Nucleus accumbens (tissue), 56 donors: ENCODE measurements at places on chromosomes 7 and 10.

DNA sequence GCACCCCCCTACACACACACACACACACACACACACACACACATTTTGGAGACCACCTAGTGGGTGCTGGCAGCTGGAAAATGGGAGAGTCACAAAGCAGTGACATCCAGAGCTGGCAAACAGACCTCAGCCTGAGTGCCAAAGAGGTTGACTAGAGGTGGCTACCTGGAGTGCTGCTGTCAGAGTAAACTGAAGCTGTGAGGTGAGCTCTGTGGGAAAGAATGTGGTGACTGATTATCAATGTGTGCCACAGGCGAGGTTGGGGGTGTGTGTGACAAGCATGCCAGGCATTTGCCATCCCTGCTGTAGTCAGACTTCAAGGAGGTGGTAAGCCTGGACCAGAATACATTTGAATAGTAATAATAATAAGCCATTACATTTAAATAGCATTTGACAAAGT, 120.6 kb downstream of the SLIT1 start:
- DNase-seq: no peak

DNA sequence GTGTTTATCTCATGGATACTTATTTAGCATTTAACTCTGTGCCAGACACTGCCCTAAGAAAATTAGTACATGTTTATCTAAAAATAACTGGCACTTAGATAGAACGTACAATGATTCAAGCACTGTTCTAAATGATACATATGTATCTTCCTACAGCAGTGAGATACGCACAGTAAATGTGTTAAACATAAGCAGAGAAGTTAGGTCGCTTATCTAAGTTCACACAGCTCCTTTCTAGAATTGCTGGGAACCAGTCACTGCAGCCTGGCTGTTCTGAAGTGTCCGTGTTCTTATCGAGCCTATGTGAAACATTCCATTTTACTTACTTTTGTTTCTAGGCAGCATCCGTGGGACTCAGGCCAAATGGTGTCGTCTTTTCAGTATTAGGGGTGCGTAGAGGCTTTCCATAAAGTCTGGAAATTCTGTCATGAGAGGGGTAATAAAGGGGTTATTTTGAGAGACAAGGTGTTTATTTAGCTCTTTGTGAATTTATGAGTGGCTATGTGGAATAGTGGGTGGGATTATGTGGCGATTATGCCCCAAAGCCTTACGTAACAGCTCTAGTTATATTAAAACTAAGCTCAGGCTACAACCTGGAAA, 186.9 kb downstream of the SND1 start:
- no peak for DNase-seq

DNA sequence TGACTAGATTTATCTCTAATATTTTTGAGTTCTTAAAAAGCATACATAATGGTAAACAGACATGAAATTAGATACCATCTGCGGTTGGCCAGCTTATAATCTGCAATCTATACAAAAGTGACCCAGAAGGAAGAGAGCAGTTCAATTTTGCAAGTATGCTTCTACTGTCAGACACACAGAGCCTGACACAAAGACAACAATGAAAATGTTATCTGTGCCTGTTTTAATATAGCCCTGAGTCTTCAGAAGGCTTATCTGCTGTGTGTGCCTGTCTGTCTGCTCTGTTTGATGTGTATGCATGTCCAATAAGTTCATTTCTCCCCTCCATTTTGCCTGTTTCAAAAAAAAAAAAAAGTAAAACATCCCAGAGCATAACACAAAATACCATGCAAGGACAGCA, 73.3 kb upstream of the FHIP2A start:
- DNase-seq: no peak

- no peak for DNase-seq
Observed at GRCh38 chr7:15167912-15168311, 265.4 kb upstream of the DGKB start.

DNA sequence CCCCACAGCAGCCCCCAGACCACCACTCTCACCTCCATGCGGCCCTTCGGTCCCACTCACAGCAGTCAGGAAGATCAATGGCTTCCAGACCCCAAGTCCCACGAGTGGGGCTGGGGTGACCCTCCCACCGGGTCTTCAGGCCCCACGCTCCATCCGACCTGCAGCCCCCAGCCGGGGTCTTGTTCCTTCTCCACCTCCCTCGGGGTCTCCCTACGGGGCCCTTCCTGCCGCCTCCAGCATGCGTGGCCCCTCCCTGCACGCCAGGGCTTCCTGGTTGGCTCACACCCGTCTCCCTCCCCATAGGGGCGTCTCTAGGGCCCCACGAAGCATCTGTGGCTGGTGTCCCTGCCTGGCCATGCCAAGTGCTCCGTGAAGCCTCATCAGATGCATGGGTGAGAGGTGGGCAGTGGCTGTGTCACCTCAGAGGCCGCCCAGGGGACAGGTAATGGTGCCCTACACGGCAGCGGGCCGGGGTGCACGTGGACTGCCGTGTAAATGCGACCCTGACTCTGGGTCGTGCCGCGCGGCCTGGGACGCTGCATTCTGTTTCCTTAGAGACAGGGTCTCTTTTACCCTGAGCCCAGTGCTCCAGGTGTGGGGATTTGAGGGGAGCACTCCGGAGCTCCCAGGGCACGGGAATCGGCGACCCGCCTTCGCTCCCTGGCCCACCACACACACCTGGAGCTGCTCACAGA, 19.9 kb downstream of the ADAP1 start:
- no peak for DNase-seq

GRCh38 chr7:21617916-21618390, 75.1 kb downstream of the DNAH11 start:
- no peak for DNase-seq

- DNase-seq: no peak
Observed at GRCh38 chr7:115293628-115294240, 371.8 kb downstream of the MDFIC start.

DNA sequence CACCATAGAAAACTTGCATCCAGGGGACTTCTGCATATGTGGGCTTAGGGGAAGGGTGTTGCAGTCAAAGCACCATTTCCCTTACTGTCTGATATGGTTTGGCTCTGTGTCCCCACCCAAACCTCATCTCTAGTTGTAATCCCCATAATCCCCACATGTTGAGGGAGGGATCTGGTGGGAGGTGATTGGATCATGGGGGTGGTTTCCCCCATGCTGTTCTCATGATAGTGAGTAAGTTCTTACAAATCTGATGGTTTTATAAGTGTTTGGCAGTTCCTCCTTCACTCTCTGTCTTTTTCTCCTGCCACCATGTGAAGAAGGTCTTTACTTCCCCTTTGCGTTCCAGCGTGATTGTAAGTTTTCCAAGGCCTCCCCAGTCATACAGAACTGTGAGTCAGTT, 177.4 kb downstream of the ADK start:
- DNase-seq: no peak

DNA sequence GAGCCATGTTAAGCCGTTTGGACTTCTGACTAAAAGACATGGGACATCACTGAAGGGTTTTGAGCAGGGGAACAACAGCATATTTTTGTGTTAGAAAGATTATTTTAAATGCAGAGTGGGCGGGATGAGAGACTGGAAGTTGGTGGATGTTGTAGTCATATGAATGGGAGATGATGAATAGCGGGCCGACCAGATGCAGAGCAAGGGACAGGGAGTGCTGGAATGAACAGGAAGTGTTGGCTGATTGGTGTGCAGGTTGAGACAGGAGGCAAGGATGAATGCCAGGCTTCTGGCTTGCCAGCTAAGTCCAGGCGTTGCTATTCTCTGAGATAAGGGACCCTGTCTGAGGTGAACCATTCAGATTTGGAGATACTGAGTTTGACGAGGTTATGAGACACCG, 38.0 kb downstream of the GAD2 start:
- DNase-seq: no peak

GRCh38 chr7:33325754-33326484, 196.6 kb downstream of the BBS9 start:
- DNase-seq: no peak

DNA sequence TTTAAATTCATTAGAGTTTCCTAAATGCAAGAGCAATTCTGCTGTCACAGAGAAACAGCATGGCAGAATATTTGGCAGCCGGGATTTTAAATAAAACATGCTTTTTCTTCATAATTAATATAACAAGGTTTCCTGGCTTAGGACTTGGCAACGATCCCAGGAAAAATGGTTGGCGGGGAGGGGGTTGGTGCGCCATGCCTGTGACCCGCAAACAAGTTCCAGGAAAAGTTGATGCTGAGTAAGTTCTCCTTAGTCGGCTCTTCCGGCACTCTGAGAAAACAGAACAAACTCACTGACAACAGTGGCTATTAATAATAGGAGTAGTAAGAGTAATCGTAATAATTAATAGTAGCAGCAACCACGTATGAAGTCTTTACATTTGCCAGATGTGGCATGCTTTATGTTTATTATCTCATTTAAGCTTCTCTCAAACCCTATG, 4.6 kb downstream of the HABP2 start:
- no peak for DNase-seq

GRCh38 chr10:101219139-101219945, 9.9 kb downstream of the LBX1 start:
- DNase-seq: no peak

- no peak for DNase-seq
Observed at GRCh38 chr7:102914585-102914984, 1.8 kb downstream of the LRRC17 start.

DNA sequence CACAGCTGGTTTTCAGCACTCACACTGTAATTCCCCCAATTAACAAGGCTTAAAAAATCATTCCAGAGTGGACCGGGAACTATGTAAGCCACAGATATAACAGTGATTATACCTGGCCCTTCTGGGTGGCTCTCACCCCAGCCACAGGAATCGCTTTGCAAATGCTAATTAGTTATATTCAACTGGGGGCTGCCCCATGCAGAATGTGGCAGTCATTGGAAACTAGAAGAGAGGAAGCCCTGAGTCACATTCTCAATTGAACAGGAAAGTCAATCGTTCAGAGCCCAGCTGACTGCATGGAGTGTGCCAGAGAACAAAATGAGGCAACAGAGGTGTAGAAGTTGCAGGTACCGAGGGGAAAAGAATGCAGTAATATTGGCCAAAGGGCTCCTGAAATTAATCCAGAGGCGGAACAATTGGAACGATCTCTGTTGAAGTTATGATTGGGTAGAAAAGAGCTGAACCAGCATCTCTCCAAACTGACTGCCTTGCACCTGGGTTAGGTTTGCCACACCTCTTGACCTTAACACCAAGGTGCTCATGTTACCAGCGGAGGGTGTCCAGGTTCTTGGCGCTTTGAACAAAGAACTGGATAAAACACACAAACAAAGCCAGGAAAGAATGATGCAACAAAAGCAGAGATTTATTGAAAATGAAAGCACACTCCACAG, 909.7 kb upstream of the AUTS2 start:
- DNase-seq: no peak

DNA sequence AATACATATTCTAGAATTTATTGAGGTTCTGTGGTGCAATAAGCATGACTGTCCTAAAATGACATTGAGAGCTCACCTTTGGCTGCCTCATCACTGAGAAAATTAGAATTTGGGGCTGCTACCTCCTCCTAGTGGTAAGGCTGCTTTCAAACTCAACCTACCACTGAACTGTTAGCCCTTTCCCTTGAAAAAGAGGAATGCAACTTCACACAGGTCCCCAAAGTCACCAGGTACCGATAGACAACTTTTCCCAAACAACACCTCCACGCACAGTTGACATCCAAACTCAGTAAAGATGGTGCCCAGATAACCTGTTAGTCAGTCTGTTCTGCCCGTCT, 75.9 kb upstream of the SCIN start:
- DNase-seq: no peak

GRCh38 chr10:115909962-115910731, 362.9 kb downstream of the GFRA1 start:
- no peak for DNase-seq

- no peak for DNase-seq
Observed at GRCh38 chr10:93110472-93111146, 36.9 kb downstream of the CYP26A1 start.

GRCh38 chr7:27202862-27203134, 2.9 kb upstream of the HOXA13 start:
- no peak for DNase-seq

- DNase-seq: no peak
Observed at GRCh38 chr10:114821293-114821914, at the start of gene FHIP2A. Gene FHIP2A, plus strand, starts transcription at chr10:114821780. Its CDS starts 299 bp downstream, at chr10:114822079.

DNA sequence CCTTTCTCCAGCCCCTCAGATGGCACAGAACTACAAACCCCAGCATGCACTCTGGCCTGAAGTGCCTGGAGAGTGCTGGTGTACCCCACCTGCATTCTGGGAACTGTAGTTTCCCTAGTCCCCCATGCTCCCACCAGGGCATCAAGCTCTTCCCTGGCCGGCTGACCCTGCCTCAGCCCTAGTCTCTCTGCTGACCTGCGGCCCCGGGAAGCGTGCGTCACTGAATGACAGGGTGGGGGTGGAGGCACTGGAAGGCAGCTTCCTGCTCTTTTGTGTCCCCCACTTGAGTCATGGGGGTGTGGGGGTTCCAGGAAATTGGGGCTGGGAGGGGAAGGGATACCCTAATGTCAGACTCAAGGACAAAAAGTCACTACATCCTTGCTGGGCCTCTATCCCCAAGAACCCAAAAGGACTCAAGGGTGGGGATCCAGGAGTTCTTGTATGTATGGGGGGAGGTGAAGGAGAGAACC, 2.1 kb downstream of the NOS3 start:
- no peak for DNase-seq

GRCh38 chr10:12418000-12418399, 68.7 kb downstream of the CAMK1D start:
- no peak for DNase-seq

- no peak for DNase-seq
Observed at GRCh38 chr10:121753726-121754476, 155.7 kb upstream of the FGFR2 start.

GRCh38 chr7:111753968-111754367, 191.7 kb upstream of the IMMP2L start:
- no peak for DNase-seq

GRCh38 chr10:49500412-49500811, 38.5 kb downstream of the ERCC6 start:
- no peak for DNase-seq

DNA sequence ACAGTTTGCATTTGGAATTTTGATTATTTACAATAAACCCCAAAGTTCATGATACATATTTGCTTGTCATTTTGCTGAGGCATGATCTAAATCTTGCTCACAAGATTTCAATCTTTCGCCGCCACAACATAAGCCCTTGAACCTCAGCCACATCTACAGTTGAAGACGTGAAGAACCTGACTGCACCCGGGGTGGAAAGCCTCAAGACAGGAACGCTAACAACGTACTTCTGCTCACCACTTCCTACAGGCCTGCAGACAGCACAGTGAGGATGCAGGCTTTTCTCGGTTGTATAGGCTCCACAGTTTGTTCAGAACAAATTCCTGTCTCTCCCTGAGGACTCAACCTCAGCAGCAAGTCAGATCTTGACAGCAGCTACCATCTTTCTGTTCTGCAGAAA, 393.8 kb upstream of the PRKCQ start:
- DNase-seq: no peak

DNA sequence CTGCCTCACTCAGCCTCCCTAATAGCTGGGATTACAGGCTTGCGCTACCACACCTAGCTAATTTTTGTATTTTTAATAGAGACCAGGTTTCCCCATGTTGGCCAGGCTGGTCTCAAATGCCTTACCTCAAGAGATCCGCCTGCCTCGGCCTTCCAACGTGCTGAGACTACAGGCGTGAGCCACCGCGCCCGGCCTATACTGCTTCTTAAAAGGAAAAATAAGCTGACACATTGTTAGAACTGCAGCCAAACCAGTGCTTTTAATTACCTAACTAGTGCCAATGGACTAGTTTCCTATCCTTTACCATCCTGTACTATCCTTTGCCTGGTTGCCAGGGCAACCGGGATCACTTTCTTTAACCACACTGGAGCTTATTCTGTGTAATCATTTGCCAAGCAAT, 108.0 kb downstream of the LRRTM3 start:
- no peak for DNase-seq

- DNase-seq: no peak
Observed at GRCh38 chr10:7817984-7818294, 366 bp upstream of the TAF3 start.

GRCh38 chr10:5732141-5732540, 47.5 kb downstream of the TASOR2 start:
- DNase-seq: no peak
